CD8-positive, alpha-beta T cell (primary cell): ENCODE measurements at places on chromosomes 3 and 15.

DNA sequence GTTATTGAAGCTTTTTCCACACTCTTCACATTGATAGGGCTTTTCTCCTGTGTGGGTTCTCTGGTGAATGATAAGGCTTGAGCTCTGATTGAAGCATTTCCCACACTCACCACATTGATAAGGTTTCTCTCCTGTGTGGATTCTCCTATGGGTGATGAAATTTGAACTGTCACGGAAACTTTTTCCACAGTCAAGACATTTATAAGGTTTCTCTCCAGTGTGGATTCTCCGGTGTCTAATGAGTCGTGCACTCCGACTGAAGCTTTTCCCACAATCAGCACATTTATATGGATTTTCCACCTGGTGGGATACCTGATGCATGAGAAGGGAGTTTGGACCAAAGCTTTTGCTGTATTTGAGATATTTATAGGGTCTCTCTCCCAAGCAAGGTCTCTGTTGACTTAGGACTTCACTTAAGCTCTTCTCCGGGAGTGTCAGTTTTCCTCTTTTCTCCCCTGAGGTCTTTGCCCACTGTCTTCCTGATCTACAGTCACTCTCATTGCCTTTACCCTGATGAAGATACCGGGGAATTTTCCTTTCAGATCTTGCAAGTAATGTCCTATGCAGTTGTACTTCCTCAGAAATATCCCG is 9.4 kb downstream of the ZSCAN29 start:
- no peak for DNase-seq

DNA sequence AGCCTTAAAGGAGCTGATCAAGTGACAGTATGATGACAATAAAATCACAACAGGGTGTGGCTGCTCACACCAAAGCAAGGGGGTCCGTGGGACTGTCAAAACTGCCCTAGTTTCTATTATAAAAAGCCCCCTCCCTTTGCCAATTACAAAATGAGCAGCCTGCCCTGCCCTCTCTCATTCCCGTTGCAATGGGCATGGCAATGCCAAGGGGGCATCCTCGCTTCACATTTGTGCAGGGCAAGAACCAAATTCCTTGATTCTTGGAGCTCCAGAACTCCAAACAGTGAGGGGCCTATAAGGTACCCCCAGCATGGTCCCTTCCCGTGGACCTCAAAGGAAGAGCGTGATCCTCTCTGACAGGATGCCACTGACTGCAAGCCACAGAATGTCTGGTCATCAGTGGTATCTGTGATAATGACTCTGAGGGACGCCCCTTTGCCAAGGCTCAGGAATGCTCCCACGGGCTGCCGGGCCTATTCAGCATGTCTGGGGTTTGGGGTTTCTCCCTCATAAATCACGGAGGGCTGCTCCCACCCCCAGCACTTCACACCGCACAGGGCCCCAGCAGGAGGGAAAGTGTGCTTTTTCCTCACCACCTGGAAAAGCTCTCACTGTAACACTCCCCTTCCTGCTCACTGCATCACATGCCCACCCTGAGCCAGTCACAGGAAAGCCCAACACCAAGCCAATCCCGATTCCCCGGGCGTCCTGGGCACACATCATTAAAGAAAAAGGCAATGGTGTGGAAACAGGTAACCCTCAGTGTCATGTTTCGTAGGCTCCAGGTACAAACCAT is 105.1 kb upstream of the TRPM1 start:
- no peak for DNase-seq

GRCh38 chr3:116905794-116906193 is 196.2 kb downstream of the TUSC7 start:
- DNase-seq, result no peak

DNA sequence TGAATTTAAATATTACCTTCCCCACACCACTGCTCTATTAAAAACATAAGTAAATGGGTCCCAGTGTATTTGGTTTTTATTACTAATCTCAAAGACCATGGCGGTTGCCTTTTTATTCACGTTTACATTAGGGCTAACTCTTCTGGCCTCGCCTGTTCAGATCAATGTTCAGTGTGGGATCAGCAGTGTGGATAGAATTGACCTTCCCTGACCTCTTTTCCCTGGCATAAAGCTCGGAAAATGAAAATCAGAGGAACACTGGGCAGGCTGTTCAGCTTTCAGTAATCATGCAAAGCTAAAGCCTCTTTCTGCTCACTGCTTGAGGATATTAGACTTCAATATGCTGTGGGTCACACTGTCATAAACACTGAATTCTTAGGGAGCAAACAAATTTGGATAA is 422.6 kb upstream of the ONECUT1 start:
- no peak for DNase-seq

GRCh38 chr3:182487611-182488010 is 305.7 kb upstream of the ATP11B start:
- DNase-seq, result no peak

- DNase-seq, result no peak
Observed at GRCh38 chr3:161851941-161852566, 355.4 kb downstream of the OTOL1 start.

- DNase-seq, result no peak
Observed at GRCh38 chr3:164476631-164477030, 601.7 kb downstream of the SI start.

GRCh38 chr3:3209714-3210113 is 30.2 kb upstream of the CRBN start:
- DNase-seq, result no peak

DNA sequence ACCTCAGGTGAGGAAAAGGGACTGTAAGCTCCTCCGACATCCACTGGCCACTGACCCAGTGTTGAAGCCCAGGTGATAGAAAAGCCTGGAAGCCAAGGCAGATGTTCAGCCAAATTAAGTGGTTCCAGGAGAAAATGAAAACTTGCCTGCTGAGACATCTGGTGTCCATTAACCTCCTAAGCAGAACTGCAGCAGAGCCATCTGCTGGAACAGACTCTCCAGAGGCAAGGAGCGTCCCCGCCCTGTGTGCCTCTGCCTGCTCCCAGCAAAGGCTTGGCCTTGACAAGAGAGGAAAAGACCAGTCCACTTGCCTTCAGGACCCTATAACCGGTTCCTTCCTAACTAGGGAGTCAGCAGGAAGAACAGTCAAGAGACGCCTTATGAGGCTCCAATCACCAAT is 48.2 kb downstream of the SRGAP3 start:
- no peak for DNase-seq

DNA sequence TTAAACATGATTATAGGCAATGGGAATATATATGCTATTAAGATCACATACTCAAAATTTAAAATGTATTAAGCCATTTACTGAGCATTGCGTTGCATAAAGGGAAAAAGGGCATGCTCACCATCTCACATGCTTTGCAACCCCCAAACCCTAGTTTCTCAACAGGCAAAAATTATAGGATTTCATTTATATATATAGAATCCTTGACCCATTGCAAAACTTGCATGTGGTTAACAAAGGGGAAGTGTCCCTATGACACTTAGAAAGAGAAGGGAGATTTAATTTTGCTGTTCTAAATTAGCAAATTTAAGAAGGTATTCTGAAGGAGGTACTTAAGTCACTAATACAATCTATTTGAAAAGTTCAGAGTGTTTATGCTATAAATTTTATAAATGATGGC is 837.8 kb downstream of the DIPK2A start:
- no peak for DNase-seq

- peak; percentile 49 for DNase-seq
Observed at GRCh38 chr3:98556164-98557130, 24.7 kb downstream of the GPR15 start.

- DNase-seq, result no peak
Observed at GRCh38 chr15:23385886-23386430, 31.4 kb downstream of the GOLGA8S start.

DNA sequence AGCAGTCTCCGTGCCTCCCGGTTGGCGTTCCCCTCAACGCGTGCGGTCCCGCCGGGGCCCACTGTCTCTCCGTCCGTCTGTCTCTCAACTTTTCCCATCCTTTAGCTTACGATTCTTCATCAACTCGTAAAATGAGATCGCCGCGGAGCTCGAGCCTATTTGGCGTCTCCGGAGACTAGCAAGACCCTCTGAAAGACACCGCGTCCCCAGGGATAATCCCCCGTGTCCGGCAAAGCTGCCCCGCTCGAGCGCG is 3.4 kb downstream of the GATA2 start:
- no peak for DNase-seq

GRCh38 chr3:73569246-73569760 is 55.4 kb downstream of the PDZRN3 start:
- no peak for DNase-seq

GRCh38 chr15:79166311-79166955 is 75.9 kb upstream of the RASGRF1 start:
- no peak for DNase-seq

- DNase-seq, result no peak
Observed at GRCh38 chr3:839981-840380, 252.8 kb upstream of the CNTN6 start.

DNA sequence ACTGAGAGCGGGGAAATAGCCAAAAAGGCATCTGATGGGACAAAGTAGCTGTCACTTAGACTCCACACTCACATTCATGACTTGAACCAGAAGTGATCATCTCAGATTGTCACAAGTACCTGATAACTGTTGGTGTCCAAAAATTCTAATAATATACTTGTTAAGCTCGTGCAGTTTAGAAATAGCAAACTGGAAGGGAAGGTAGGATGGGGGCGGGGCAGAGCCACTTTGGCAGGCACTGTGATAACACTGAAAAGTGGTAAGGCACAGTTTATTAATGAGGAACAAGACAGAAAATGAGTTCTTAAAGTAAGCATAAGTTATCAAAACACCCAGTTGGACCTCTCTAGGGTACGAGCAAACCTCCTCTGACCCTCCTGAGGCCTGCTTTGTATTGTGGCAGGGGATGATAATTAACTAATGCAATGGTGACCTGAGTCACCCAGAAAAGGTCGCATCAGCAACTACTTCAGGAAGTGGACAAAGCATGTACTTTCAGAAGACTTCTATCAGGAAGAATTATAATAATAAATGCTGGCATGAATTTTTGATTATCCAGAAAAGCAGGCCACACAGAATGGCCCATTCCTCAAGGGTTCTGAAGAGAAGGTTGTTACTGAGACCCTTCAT is 54.4 kb downstream of the ADCY5 start:
- no peak for DNase-seq

DNA sequence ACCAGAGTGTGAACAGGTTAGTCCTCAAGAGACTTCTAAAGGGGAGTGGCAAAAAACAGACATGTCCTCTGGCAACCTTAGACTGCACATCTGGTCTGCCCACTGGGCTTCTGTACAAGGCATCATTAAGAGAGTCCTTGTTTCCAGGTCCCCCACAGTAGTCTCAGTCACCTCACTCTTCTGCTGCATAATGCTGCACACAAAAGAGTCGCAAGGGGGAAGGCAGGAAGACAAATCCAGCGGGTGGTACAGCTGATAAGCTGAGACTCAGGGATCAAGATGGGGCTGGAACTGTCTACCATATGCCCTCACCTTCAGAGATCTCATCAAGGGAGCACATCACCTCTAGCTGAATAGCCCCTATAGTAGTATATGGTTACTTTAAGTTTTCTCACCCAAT is 27.4 kb upstream of the RPS17 start:
- DNase-seq, result no peak

- DNase-seq, result no peak
Observed at GRCh38 chr15:87755226-87755625, 501.3 kb downstream of the NTRK3 start.

DNA sequence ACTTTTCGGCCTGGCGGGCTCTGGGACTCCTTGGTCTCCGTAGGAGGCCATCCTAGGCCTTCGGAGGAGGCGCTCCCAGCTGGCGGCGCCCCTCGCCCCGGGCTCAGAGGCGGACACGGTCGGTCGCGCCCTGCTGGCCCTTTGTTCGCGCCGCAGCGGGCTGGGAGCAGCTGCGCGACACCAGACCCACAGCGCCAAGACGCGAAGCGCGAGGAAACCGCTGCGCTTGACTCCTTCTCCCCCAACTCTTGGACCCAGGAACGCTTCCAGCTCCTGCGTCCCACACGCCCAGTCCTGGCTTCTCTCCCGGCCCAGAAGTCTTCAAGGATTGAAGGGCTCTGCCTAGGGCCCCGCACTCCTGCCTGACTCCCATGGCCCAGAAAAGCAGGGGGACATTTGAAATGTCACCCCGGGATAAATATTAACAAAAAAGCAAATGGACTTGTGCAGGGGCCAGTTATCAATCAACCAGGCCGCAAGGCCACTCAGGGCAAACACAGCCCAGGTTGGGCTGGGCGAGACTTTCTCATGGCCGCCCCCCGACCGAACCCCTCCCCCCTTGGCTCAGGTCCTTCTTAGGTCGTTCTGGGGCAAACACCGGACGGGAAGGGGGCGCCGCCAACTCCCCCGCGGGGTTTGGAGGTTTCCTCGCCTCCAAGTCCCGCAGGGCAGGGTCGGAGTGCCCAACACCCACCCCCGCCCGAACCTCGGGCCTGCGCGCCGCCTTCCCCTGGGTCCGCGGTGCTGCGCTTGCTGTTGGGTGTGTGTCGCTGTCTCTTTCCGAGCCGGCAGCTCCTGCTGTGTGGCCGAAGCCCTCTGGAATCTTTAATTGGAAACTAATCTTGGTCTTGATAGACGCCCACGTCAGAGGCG is 5.1 kb downstream of the ONECUT1 start:
- DNase-seq, result no peak

GRCh38 chr15:75065851-75066509 is 42.6 kb downstream of the PPCDC start:
- peak; percentile 30 for DNase-seq

DNA sequence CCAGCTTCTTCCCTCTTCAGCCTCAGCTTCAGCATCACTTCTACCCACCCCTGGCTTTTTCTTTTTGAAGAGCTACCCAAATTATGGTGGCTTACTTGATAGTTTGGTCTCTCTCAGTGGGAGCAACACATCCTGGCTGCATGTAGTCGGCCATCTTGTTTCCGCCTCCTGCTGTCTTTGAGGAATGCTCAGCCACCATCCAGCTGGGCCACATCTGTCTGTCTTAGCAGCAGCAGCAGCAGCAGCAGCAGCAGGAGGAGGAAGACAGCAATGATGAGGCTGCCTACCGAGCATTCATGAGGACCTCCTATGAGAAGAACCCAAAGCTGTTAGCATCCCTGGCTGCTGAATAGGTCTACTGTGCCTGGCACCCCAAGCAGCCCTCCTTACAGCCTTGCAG is 19.7 kb downstream of the IL16 start:
- DNase-seq, result no peak

GRCh38 chr3:56788521-56788920 is 13.2 kb downstream of the ARHGEF3 start:
- DNase-seq, result no peak

DNA sequence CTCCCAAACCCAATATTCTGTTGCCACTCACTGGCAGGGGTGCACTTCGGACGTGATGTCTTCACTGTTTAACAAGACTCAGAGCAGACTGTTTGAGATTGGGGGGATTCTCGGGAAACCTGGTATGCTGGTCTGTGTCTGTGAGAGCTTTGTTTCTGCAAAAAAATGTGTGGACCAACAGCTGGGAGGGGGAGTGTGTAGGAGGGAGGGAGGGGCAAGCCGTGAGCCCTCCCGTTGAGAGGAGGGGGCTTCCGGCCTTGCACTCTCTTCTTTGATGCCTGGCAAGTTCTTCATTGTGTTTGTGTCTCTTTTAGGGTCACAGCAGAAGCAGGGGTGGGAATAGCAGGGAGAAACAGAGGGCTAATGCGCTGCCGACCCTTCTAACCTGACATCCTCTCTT is 74.9 kb upstream of the NDN start:
- DNase-seq, result no peak

GRCh38 chr3:101941318-101942040 is 92.2 kb downstream of the NFKBIZ start:
- no peak for DNase-seq
